ENCODE measurements at places on chromosomes 2 and 18. TPM values are rescaled to one million over a fixed set of nuclear protein-coding genes. Genes with fewer than 3 reads are reported as not detected.

Gene FHOD3
- 9.5 TPM for total RNA-seq

Gene COPS9
- 235 TPM for total RNA-seq

Gene DSEL
- total RNA-seq, result 15.3 TPM

Gene LIPG
- total RNA-seq, result 0.36 TPM

- no peak overlapping the region for H3K4me3 ChIP-seq
- DNase-seq, result no peak
- no peaks in the 10 kb centered on the region for H3K4me1 ChIP-seq
- H3K27ac ChIP-seq, result no peak overlapping the region
- no peaks in the 10 kb centered on the region for H3K36me3 ChIP-seq
- H3K27me3 ChIP-seq, result no peaks in the 10 kb centered on the region
These were observed 57.6 kb downstream of the PIEZO2 start for GRCh38 chr18:11091746-11092145.

- no peaks in the 10 kb centered on the region for H3K4me1 ChIP-seq
- no peak overlapping the region for H3K4me3 ChIP-seq
- no peaks in the 10 kb centered on the region for H3K36me3 ChIP-seq
- no peak overlapping the region for H3K27ac ChIP-seq
These were observed 35.4 kb downstream of the LBH start for GRCh38 chr2:30266705-30267104.

- no peaks in the 10 kb centered on the region for H3K4me1 ChIP-seq
- H3K4me3 ChIP-seq, result peak overlapping the region; percentile 72
- H3K36me3 ChIP-seq, result no peaks in the 10 kb centered on the region
- peaks cover 5% of the 10 kb centered on the region for H3K27me3 ChIP-seq
- H3K27ac ChIP-seq, result no peak overlapping the region
These were observed 228.7 kb downstream of the HAUS1 start for GRCh38 chr18:46332921-46333341.

GRCh38 chr2:237533668-237534161, 32.7 kb upstream of the PRLH start:
- H3K27me3 ChIP-seq, result no peaks in the 10 kb centered on the region
- no peak overlapping the region for H3K4me3 ChIP-seq
- DNase-seq, result no peak
- H3K4me1 ChIP-seq, result no peaks in the 10 kb centered on the region

DNA sequence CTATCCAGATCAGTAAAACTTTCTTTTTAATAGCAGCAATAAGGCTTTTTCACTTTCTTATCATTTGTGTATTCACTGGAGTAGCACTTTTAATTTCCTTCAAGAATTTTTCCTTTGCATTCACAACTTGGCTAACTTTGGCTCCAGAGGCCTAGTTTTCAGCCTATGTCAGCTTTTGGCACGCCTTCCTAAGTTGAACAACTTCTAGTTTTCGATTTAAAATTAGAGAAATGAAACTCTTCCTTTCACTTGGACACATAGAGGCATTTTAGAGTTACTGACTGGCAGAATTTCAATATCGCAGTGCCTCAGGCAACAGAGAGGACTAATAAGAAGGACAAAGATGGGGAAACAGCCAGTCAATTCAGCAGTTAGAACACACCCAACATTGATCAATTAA, 577.4 kb downstream of the DSC3 start:
- no peaks in the 10 kb centered on the region for H3K4me1 ChIP-seq
- H3K4me3 ChIP-seq, result no peak overlapping the region
- no peaks in the 10 kb centered on the region for H3K36me3 ChIP-seq
- DNase-seq, result no peak
- H3K27me3 ChIP-seq, result no peaks in the 10 kb centered on the region

GRCh38 chr2:55168221-55169154, 63.6 kb downstream of the CLHC1 start:
- H3K27me3 ChIP-seq, result no peaks in the 10 kb centered on the region
- peaks cover 26% of the 10 kb centered on the region for H3K4me1 ChIP-seq
- no peaks in the 10 kb centered on the region for H3K36me3 ChIP-seq
- peak; percentile 85 for DNase-seq
- H3K27ac ChIP-seq, result peak overlapping the region; percentile 77

GRCh38 chr2:124147552-124147951, 122.5 kb downstream of the CNTNAP5 start:
- H3K27ac ChIP-seq, result no peak overlapping the region
- H3K27me3 ChIP-seq, result no peaks in the 10 kb centered on the region
- H3K36me3 ChIP-seq, result no peaks in the 10 kb centered on the region
- H3K4me1 ChIP-seq, result peaks cover 7% of the 10 kb centered on the region
- no peak for DNase-seq

All from sigmoid colon (tissue), 7 donors.